ENCODE measurements at places on chromosomes 3 and 15. TPM values are rescaled to one million over a fixed set of nuclear protein-coding genes. Genes with fewer than 3 reads are reported as not detected.

The SERPINI2 gene
- 0.68 TPM for polyA plus RNA-seq

The NR1I2 gene
- 0.89 TPM for polyA plus RNA-seq

The PTPN9 gene
- polyA plus RNA-seq: 12.1 TPM

The CHST13 gene
- polyA plus RNA-seq: 4.0 TPM

The CHD2 gene
- 130 TPM for polyA plus RNA-seq

The OCA2 gene
- polyA plus RNA-seq: 0.40 TPM

The SAMD7 gene
- not detected for polyA plus RNA-seq

Data from GM23338 (cell line).